NCI-H446 (cell line): ENCODE measurements at places on chromosomes 3 and 15.

DNA sequence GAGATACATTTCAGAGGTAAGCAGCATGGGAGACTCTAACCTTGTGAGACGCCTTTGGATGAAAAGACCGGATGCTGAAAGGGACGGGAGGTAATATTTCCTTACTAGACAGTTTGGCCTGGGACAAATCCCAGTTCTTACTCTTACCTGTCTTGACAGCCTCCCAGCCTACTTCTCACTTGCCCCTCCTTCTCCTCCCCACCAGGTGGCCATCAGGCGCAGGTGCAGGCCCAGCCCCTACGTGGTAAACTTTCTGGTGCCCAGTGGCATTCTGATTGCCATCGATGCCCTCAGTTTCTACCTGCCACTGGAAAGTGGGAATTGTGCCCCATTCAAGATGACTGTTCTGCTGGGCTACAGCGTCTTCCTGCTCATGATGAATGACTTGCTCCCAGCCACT lies 6.3 kb downstream of the HTR3D start:
- DNase-seq = no peak

- DNase-seq = no peak
Measured at GRCh38 chr3:44764248-44764647, 2.7 kb downstream of the KIF15 start.

GRCh38 chr3:141485641-141486495 lies 959 bp upstream of the RASA2 start:
- no peak for DNase-seq

GRCh38 chr3:50473768-50474167 lies 29.7 kb downstream of the CACNA2D2 start:
- no peak for DNase-seq

DNA sequence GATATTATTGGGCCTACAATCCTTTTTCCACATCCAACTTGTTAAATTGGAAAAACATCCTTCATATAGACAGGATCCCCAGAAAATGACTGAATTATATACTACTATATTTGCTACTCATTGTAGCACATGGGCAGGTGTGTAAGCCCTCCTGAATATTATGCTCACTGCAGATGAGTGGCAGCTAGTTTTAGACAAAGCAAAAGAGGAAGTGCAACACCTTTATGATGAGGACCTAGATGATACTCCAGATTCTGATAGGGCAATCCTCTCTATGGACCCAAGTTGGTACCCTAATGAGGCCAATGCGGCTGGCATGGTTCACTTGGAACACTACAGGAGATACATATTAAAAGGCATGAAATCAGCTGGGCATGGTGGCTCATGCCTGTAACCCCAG lies 119.1 kb upstream of the PLCL2 start:
- DNase-seq = no peak

GRCh38 chr3:38348903-38349302 lies 2.3 kb downstream of the XYLB start:
- DNase-seq = no peak

DNA sequence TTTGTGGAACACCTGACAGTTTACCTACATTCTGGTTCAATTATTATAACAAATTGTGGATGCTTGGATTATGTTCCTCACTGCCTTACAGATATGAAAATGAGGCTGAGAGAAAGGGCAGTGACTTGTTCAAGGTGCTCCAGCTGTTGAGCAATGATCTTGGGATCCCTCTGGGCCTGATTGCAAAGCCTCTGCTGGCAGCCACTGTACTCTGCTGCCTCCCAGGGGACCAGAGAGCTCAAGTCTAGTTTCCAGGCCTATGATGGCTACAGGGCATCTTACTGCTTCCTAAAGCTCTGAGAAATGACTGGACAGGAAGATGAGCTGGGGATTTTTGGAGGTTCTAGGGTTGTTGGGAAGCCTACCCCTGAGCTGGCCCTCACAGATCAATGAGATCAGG lies 2.3 kb upstream of the SHC4 start:
- DNase-seq = peak; percentile 57

GRCh38 chr3:178205740-178206139 lies 330.5 kb upstream of the KCNMB2 start:
- no peak for DNase-seq

GRCh38 chr15:65258375-65259262 lies 28.1 kb downstream of the PARP16 start:
- no peak for DNase-seq

GRCh38 chr15:65336493-65337435 lies 32.3 kb downstream of the RNU5B-1 start:
- DNase-seq = no peak

DNA sequence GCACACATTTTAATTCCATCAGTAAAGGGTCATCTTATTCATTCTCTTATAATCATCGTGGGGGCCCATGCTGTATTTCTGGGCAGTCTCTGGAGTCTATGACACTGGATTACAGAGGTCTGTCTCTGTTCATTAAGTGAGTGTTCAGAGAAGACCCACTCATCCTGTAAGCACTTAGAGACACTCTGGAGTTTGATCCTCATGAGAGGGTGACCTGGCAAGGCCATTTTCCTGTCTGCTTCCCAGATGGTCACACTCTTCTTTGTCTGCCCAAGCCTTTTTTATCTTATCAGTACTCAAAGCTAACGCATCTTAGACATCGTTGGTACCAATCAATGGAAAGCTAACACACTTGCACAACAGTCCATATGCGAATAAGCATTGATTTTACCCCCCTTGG lies 333.1 kb downstream of the RORA start:
- no peak for DNase-seq

DNA sequence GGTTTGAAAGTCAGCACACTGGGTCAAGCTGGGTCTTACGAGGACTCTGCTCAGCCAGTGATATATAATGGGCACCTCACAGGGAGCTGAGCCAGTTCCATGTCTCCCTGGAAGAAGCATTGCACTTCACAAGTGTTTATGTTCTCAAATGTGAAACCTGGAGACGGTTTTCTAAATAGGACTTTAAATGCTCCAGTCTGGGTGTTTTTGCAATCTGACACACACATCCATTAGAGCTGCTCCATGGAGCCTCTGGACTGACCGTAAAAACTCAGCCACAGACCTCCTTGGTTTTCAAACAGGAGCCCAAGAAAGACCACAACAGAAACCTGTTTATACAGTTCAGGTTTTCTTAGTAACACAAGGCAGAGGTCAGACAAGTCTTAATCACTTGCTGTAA lies 201.3 kb upstream of the LRIG1 start:
- no peak for DNase-seq

GRCh38 chr3:141239511-141240281 lies 8.1 kb downstream of the PXYLP1 start:
- DNase-seq = peak; percentile 41

DNA sequence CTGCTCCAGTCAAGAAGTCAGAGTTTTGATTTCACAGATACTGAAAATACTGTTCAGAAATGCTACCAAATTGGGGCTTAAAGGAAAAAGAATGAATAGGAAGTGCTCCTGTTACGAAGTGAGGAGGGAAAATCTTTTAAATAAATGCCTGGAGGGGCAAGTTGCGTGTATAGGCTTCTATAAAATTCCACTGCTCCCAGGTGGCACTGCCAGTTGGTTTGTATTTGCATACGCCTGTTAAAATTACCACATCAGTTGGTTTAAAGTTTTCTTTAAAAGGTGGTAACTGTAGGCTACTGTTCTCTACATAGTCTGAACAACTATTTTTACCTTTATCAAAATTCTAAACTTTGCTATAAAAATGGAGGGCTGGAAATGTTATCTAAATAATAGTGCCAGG lies 123.5 kb downstream of the DLG1 start:
- no peak for DNase-seq

- no peak for DNase-seq
Measured at GRCh38 chr3:187987924-187988323, 166.0 kb upstream of the LPP start.

DNA sequence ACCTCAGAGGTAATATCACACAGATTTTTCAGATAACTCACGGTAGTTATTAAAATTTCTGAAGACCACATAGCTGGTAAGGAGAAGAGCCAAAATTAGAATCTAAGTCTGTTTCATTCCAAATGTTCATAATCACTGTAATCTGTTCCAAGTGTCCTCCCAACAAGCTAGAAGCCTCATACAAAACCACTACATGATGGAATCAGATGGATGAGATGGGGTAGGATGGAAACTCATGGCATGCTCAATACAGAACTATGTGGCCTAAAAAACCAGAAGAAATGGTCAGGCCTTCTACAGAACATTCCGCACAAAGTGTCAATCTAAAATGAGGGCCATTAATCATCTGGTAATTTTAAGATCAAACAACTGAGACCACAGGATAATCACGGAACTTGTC lies 91.8 kb downstream of the THBS1 start:
- DNase-seq = no peak

- no peak for DNase-seq
Measured at GRCh38 chr3:10930666-10931040, 61.9 kb upstream of the SLC6A1 start.

DNA sequence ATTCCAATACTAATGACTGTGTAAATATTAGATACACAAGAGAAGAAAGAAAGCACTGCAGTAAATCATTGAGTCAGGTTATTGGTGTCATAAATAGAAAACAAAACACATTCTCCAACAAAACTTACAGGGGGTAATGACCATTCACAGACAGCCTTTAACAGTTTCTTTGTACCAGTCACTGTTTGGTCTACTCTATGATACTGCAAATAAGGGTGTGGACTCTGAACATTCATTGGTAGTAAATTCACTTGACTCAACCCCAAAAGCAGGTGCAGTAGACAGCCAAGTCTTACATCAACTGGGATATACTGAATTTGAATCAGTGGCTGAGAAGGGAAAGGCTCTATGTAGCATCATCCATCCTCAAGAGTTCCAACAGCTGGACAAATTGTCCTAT lies 463.5 kb downstream of the FOXP1 start:
- no peak for DNase-seq

- no peak for DNase-seq
Measured at GRCh38 chr3:128548426-128549282, 55.7 kb upstream of the GATA2 start.

- no peak for DNase-seq
Measured at GRCh38 chr15:90539789-90540188, 10.1 kb downstream of the CRTC3 start.

DNA sequence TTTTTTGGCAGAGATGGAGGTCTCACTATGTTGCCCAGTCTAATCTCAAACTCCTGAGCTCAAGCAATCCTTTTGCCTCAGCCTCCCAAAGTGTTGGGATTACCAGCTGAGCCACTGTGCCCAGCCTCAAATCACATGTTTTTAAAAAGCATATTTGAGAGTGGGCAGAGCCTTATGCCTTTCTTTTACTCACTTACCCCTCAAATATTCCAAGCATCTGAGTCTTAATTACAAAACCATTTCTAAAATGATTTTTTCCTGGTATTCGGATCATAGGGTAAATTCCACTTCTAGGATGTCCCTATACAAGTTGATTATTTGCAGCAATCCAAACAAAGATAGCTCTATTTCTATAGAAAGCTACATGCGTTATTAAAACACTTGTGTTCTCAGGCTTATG lies 106.1 kb downstream of the RFTN1 start:
- DNase-seq = no peak

DNA sequence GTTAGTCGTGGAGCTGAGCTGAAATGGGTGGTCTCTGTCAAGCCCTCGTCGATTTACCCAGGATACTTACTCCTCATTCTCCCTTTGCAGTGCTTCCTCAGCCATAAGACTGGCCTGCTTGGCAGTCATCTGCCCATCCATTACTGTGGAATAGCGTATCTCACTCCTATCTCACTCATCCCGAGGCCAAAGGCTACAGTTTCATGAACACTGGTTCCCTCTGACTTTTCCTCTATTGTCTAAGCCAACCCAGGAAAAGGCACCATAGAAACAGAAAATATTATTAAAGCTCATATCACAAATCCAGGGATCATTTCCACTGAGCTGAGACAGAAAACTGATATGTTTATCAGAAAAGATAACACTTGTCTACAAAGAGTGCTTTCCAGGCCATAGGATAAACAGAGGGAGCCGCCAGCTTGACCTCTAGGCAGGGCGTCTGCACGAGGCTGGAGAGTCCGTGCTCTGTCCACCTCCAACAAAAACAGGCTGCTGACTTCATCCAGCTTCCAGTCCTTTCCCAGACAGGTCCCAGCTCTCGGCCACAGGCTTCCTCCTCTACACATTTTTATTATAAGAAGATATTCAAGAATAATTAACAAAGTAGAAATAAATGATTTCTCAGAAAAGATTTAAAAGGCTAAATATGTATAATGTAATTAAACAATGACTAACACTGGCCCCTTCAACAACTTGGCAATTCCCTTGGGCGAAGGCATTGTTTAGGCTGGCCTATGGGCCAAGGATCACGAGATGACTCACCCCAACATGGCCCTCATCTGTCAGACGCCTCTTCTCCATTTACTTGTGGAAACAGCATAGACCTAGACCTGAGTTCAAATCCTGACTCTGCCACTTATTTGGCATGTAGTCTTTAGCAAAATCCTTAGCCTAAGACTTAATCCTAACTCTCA lies 27.4 kb upstream of the BOC start:
- DNase-seq = no peak

GRCh38 chr3:81910244-81910852 lies 148.9 kb upstream of the GBE1 start:
- no peak for DNase-seq

- DNase-seq = no peak
Measured at GRCh38 chr15:74385733-74386132, 18.3 kb upstream of the CYP11A1 start.

- DNase-seq = no peak
Measured at GRCh38 chr3:100893590-100893989, 99.6 kb downstream of the ABI3BP start.

GRCh38 chr3:157116017-157116416 lies 43.9 kb downstream of the CCNL1 start:
- DNase-seq = no peak

DNA sequence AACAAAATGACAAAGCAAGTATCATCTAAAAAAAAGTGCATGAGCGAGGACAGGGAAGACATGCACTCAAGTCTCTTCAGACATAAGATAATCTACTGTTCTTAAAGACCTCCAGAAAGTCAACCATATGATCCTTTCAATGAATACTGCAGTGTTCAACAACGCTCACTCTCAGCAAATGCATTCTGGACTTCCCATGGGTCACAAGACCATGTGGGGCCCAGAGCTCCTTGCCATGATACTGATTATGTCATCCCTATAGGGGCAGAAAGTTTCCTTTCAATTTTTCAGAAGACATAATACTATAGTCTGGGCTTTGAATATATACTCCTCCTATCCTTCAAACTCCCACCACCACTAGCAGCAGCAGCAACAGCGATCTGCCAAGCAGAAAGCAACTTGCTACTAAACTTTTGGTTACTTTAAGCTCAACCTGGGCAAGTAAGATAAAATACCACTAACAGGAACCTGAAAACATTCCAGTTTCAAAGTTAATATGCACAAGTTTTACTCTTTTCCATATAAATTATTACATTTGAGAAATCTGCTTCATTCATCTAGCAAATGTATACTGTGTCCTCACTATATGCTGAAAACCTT lies 143.5 kb downstream of the ADAM10 start:
- DNase-seq = no peak
